ENCODE measurements at places on chromosomes 7 and 10. TPM values are rescaled to one million over a fixed set of nuclear protein-coding genes. Genes with fewer than 3 reads are reported as not detected.

GRCh38 chr10:86047588-86047987, 319.0 kb downstream of the GRID1 start:
- no peak overlapping the region for H3K27ac ChIP-seq
- H3K4me1 ChIP-seq = no peaks in the 10 kb centered on the region
- H3K27me3 ChIP-seq = no peaks in the 10 kb centered on the region
- H3K4me3 ChIP-seq = no peak overlapping the region
- no peak for DNase-seq
- H3K36me3 ChIP-seq = no peaks in the 10 kb centered on the region

DNA sequence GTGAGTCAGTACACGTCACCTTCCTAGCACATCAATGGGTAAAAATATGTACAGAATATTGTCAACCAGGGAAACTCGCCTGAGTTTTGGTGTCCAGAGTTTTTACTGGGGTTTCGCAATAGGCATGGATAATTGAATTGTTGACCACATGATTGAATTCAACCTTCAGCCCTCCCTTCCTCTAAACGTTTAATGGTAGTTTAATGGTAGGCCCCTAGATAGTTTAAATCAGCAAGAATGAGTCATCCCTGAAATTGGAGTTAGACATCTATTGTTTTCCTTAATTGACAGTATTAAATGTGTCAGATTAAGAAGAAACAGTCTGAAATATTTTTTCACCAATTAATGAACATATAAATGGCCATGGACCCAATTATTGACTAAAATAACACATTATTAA, 57.8 kb upstream of the CACNA2D1 start:
- H3K4me1 ChIP-seq = no peaks in the 10 kb centered on the region
- no peaks in the 10 kb centered on the region for H3K36me3 ChIP-seq
- DNase-seq = no peak
- no peaks in the 10 kb centered on the region for H3K27me3 ChIP-seq
- no peak overlapping the region for H3K27ac ChIP-seq
- no peak overlapping the region for H3K4me3 ChIP-seq

DNA sequence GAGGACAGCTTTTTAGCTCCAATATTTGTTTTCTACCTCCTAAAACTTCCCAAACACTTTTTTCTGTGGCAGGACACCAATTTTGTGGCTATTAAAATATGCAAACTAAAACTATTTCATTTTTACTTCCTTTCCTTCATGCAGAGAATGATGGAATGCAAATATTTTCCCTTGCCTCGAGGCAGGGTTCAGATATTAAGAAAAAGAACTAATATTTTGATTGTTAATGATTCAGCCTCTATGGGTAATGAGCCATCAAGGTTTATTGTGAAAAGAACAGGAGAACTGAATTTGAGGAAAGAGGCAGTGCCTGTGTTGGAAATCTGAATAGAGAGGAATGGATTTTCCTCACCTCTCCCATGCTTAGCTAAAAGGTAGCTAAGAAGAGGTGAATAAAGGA, 43.1 kb upstream of the CASD1 start:
- no peaks in the 10 kb centered on the region for H3K4me1 ChIP-seq
- DNase-seq = no peak
- no peak overlapping the region for H3K4me3 ChIP-seq
- H3K36me3 ChIP-seq = no peaks in the 10 kb centered on the region
- H3K27me3 ChIP-seq = no peaks in the 10 kb centered on the region
- no peak overlapping the region for H3K27ac ChIP-seq

GRCh38 chr7:149883452-149883861, 9.7 kb downstream of the ATP6V0E2 start:
- H3K36me3 ChIP-seq = no peaks in the 10 kb centered on the region
- DNase-seq = peak; percentile 72
- no peak overlapping the region for H3K4me3 ChIP-seq
- no peak overlapping the region for H3K27ac ChIP-seq
- peaks cover 4% of the 10 kb centered on the region for H3K4me1 ChIP-seq

The PSMG3 gene
- 20.2 TPM for total RNA-seq

DNA sequence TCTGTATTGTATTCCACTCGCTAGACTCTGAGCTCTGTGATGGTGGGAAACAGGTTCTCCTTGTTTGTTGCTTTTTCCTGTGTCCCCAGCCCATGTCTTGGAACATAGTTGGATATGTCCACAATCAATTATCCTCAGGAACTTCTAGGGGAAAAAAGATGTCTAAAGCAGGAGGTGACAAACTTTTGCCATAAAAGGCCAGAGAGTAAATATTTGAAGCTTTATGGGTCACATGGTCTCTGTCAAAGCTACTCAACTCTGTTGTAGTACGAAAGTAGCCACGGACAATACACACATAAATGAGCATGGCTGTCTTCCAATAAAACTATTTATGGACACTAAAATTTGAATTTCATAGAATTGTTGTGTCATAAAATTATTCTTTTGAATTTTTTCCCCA, 220.5 kb downstream of the CHCHD3 start:
- no peak for DNase-seq
- no peaks in the 10 kb centered on the region for H3K36me3 ChIP-seq
- no peak overlapping the region for H3K4me3 ChIP-seq
- no peak overlapping the region for H3K27ac ChIP-seq

- H3K27me3 ChIP-seq = no peaks in the 10 kb centered on the region
- no peak overlapping the region for H3K27ac ChIP-seq
- no peaks in the 10 kb centered on the region for H3K4me1 ChIP-seq
- no peak for DNase-seq
- H3K36me3 ChIP-seq = no peaks in the 10 kb centered on the region
- H3K4me3 ChIP-seq = no peak overlapping the region
These were observed 116.1 kb upstream of the PCBD1 start for GRCh38 chr10:71004176-71005075.

GRCh38 chr7:153433223-153433622, 619.0 kb upstream of the DPP6 start:
- H3K4me1 ChIP-seq = no peaks in the 10 kb centered on the region
- no peaks in the 10 kb centered on the region for H3K27me3 ChIP-seq
- DNase-seq = no peak
- H3K4me3 ChIP-seq = no peak overlapping the region
- no peaks in the 10 kb centered on the region for H3K36me3 ChIP-seq

The SEMA3D gene
- total RNA-seq = 8.1 TPM

DNA sequence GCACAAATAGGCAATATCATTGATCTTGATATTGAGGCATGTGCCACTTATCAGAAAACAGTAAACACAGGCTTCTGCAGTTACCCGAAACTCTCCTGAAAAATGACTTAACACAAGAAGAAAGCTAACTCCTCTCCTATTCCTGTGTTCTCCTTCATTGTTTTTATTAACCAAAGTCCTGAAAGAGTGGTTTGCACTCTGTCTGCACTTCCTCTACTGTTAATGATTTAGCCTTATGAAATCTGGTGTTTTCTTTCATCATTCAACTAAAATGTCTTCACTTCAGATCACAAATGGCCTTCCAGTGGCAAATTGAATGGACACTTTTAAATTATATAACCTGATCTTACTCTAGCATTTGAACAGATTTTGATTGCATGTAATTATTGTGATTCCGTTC, 630.6 kb upstream of the PHF14 start:
- DNase-seq = no peak
- no peaks in the 10 kb centered on the region for H3K27me3 ChIP-seq
- no peak overlapping the region for H3K27ac ChIP-seq

The SPAG6 gene
- total RNA-seq = 7.9 TPM

DNA sequence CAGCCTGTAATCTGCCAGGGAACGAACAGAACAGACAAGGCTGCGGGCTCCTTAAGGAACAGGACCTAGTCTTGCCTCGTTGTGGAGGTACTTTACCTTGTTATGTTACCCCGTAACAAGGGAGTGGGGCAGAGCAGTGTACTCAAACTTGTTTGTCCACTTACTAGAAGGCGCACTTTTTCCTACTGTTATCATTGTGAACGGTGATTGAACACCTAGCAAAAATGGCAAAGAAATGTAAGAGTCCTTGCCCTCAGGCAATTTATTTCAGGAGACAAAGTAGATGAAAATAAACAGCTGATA, 620 bp upstream of the IMPDH1 start:
- peak overlapping the region; percentile 48 for H3K4me3 ChIP-seq
- no peaks in the 10 kb centered on the region for H3K27me3 ChIP-seq
- no peaks in the 10 kb centered on the region for H3K36me3 ChIP-seq
- DNase-seq = no peak

DNA sequence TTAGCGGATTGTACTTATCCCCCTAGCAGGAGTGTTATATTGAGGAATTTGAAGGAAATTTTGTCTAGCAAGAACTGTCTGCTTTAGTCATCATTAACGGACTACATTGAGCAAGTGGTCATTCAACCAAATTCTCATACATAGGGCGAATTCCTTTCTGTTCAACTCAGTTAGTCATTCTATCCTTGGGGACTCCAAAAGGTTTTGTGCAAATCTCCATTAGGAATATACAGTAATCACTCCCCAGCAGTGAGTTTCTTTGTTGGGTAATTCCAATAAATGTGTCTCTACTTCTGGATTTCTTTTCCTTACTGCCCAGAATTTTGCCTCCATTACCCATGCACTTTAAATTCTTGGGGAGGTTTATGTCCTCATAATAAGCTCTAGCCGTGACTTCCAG, 51.1 kb downstream of the EPDR1 start:
- no peak overlapping the region for H3K27ac ChIP-seq
- H3K4me3 ChIP-seq = no peak overlapping the region
- no peaks in the 10 kb centered on the region for H3K36me3 ChIP-seq
- no peak for DNase-seq
- no peaks in the 10 kb centered on the region for H3K27me3 ChIP-seq

DNA sequence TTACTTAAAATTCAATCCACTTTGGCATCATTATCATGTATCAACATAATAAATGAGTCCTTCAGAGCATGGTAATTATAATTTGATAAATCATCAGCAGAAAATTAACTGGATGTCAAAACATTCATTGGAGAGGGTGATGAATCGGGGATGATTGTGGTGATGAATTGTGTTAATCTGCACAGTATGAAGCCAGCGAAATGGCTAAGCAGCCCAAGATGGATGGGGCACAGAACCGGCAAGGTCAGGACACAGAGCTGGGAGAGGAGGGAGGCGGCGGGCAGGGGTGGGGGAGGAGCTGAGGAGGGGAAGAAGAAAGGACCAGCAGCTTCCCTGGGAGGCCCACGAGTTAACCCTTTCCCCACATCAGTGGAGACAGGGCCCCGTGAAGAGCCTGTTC, 536.1 kb downstream of the LRMDA start:
- peaks cover under 1% of the 10 kb centered on the region for H3K4me1 ChIP-seq
- H3K4me3 ChIP-seq = no peak overlapping the region
- DNase-seq = peak; percentile 18
- H3K27me3 ChIP-seq = no peaks in the 10 kb centered on the region
- H3K27ac ChIP-seq = no peak overlapping the region
- no peaks in the 10 kb centered on the region for H3K36me3 ChIP-seq

DNA sequence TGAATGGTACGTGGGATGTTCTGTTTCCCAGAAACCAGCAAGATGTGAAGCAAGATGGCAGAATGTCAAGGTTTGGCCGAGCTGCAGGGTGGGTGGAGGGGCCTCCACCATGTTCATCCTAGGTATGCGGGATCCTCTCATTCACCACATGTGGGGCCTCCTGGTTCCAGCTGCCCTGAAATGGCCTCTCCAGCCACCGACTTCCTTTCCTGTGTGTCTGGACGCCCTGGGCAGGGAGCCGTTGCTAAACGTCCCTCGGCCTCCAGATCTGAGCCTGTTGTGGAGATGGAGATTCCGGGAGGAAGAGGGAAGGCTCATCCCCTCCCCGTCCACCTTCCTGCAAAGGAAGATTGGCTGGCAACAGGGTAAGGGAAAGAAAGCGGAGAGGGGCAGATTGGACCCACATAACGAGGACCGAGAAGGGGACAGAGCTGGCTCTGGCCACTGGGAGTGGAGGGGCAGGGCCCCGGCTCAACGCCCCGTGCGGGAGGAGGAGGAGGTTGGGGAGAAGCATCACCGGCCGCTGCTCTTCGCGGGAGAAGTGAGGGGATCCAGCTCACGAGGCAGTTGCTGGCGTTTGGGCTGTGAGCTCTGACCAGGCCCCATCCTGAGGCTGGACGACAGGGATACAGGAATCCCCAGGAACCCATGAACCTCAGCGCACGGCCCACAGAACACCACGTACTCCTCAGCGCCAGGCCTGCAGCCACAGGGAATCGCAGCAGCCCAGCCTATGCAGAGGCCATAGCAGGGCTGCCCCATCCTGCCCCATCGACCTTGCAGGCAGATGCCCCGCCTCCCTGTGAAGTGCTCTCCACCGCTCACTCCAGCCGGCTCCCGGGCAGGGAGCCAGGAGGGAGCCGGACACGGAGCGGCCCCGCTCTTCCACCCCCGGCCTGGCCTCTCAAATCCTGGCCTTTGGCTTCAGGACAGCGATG, 98.3 kb downstream of the FOXL3 start:
- no peaks in the 10 kb centered on the region for H3K36me3 ChIP-seq
- no peak overlapping the region for H3K4me3 ChIP-seq
- H3K27ac ChIP-seq = no peak overlapping the region
- H3K27me3 ChIP-seq = no peaks in the 10 kb centered on the region
- H3K4me1 ChIP-seq = no peaks in the 10 kb centered on the region
- peak; percentile 84 for DNase-seq

DNA sequence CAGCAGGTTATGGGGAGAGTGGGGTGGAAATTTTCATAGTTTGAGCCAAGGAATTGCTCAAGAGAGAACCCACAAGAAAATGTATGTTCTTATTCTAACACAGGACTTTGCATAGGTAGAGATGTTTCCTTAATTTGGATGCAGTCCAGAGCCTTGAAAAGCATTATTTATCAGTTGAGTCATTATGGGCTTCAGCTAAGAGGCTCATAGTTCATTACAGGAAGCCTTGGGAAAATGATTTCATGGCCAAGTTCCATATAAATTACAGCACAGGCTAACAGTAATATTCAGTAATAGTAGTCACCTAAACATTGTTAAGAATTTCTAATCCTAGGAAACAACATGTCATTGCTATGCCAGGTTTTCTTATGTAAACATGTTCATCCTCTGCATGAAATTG, 131.1 kb upstream of the PTPRZ1 start:
- H3K4me1 ChIP-seq = no peaks in the 10 kb centered on the region
- H3K27me3 ChIP-seq = no peaks in the 10 kb centered on the region
- H3K36me3 ChIP-seq = no peaks in the 10 kb centered on the region
- DNase-seq = no peak

DNA sequence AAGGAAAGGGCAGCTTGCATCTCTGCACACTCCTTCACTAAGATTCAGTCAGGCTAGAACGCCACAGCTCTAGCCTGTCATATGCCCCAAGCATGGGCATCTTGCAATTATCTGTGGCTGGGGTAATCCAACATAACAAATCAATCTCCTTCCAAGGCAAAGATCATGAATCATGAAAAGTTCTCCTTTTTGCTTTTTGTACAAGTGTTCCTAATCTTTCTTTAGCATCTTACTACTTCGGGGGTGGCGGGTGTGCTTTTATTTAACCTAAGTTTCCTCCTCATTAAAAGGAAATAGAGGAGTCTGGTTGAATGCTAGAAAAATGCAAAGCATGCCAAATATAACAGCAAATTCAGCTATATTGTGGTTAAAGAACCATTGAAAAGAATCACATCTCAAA, 43.5 kb upstream of the NKX2-3 start:
- no peaks in the 10 kb centered on the region for H3K36me3 ChIP-seq
- H3K27me3 ChIP-seq = no peaks in the 10 kb centered on the region
- no peak overlapping the region for H3K27ac ChIP-seq
- DNase-seq = no peak

- DNase-seq = peak; percentile 19
- peak overlapping the region; percentile 62 for H3K27ac ChIP-seq
- H3K4me1 ChIP-seq = peaks cover 14% of the 10 kb centered on the region
- no peaks in the 10 kb centered on the region for H3K36me3 ChIP-seq
- H3K4me3 ChIP-seq = no peak overlapping the region
These were observed 202.8 kb downstream of the BAMBI start for GRCh38 chr10:28879875-28880682.

GRCh38 chr10:60661637-60662036, 116.6 kb upstream of the CDK1 start:
- H3K27me3 ChIP-seq = no peaks in the 10 kb centered on the region
- DNase-seq = no peak
- peaks cover 5% of the 10 kb centered on the region for H3K4me1 ChIP-seq
- H3K36me3 ChIP-seq = no peaks in the 10 kb centered on the region
- no peak overlapping the region for H3K27ac ChIP-seq
